ENCODE measurements at places on chromosomes 5 and 9.

DNA sequence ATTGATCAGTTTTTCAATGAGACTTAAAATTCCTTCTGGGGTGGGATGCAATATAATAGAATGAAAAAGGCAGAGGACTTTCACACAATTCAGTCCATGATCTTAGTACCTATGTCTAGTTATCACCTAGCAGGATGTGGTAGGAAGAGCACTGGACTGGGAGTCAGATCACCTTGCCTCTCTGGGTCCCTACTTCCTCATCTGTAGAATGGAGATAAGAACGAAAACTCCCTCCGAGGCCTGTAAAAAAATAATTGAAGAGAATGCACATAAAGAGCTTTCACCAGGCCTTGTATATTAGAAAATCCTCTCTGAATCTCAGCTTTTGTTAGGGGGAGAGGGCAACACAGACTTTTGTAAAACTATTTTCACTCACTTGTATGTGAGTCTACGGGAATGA lies 681 bp upstream of the TMEFF1 start:
- DNase-seq, result no peak

GRCh38 chr9:35186524-35186923 lies 24.7 kb downstream of the UNC13B start:
- DNase-seq, result no peak

- no peak for DNase-seq
Measured at GRCh38 chr5:79578876-79579275, 33.4 kb upstream of the TENT2 start.

GRCh38 chr5:37738057-37738691 lies 101.7 kb downstream of the GDNF start:
- no peak for DNase-seq

- DNase-seq, result no peak
Measured at GRCh38 chr9:16656432-16657169, 213.9 kb downstream of the BNC2 start.

GRCh38 chr5:32854473-32854872 lies 143.4 kb downstream of the NPR3 start:
- DNase-seq, result no peak

GRCh38 chr9:1013021-1013420 lies 36.6 kb downstream of the DMRT3 start:
- DNase-seq, result no peak

DNA sequence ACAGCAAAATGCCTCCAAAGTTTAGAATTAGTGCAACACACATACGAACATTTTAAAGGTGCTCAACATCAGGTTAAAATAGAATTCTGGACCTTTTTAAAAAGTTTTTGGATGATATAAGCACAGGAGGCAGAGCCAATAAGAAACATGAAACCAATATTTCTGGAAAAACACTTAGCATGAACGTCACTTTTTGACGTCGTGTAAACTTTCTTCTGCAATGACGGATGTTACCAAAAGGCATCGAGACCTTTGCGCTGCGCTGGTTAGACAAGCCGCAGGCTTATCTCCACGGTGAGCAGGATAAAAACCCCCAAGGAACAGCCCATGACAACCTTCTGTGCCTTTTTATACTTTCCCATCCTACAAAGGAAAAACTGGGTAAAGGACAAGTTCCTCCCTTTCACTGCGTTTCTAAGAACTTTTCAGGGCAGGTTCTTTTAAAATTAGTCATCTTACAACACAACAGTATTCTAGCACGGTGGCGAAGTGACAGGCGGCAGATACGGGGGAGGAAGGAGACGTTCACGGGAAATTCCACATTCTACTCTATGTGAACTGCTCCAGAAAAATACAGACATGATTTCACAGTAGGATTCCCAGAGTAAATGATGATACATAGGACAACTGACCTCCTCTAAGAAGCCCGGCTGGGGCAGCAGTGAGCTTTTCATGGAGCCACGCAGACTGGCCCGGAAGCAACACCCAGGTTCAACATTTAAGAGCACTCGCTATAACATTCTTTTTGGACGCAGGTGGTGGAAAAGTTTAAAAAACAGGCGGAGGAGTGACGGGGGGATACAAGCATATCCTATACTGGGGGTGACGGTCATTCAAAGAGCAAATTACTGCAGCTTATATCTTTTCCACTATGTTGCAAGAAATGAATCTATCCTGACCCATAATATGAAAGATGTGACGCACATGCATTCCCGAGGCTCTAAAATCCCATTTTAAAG lies 52.4 kb downstream of the USP20 start:
- no peak for DNase-seq

DNA sequence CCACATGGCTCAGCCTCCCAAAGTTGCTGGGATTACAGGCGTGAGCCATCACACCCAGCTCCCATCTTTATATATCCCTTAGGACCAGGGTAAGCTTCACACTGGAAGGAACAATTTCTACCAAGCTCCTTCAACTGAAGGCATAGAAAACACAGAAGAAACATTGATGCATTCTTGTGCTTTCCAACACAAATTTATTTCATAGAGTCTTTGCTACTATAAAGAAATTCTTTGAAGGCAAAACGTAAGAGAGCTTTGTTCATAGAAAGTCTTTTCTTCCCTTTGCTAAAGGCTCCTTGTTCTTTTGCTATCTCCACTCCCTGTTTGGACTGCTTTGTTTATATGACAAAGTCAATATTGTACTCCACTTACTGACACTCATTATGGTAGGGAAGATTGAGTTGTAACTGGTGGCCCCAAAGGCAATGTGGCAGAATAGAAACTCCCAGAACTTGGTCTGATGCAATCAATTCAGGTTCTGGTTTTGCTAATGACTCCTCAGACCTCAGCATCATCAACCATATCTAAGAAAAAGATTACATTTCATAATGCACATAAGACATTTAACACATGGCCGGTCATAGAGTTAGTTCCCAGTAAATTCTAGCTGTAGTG lies 97.4 kb upstream of the CLINT1 start:
- no peak for DNase-seq

DNA sequence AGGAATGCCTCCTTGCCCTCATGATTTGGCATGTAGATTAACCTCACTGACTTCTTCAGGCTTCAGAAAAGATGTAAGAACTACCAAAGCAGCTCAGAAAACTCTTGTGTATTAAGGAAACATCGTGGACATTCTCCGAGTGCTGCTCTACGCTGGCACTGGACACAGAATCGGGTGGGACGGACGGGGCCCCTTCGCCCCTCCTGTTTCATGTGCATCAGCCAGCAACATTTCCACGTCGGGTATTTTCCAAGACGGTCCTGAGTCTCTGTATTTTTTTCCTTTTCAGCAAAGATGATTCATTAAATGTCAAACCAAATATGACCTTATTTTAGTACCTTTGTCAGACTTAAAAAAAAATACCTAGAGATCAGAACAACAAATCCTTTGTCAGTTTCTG lies 583.6 kb downstream of the CCDC171 start:
- no peak for DNase-seq

GRCh38 chr5:65197531-65198455 lies 283.9 kb downstream of the ADAMTS6 start:
- DNase-seq, result no peak

GRCh38 chr5:128241051-128241695 lies 157.6 kb downstream of the SLC12A2 start:
- no peak for DNase-seq

GRCh38 chr9:128056086-128056485 lies 11.0 kb downstream of the NAIF1 start:
- peak; percentile 56 for DNase-seq

DNA sequence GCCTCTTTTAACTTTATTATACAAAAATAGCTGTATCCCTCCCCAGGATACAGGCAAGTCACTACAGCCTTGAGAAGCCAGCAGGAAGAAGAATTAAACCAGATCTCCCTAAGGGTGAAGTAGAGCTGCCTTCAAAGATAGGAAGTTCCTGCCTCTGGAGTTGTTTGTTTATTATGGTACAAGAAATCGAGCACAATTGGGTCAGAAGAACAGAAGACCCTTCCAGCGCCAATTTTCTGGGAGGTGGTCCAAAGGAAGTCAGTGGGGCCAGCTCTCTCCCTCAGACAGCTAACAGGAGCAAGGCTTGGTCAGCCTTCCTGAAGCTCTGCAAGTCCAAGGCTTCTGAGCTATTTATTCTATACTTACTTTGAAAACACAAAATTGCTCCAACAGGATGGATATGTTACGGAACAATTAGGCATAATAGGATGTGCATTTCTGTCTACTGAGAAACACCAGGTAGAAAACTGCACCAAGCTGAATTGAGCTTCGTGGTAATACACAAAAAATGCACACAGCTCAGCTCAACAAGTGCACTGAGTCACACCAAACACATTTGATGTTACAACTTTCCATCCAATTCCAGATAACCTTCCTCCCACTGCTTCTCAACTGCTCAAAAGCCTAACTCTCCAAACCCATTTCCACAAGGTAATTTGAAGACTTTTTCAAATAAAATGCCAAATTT lies 16.0 kb downstream of the SERINC5 start:
- DNase-seq, result no peak

GRCh38 chr5:172104801-172105701 lies 83.0 kb downstream of the STK10 start:
- DNase-seq, result no peak

DNA sequence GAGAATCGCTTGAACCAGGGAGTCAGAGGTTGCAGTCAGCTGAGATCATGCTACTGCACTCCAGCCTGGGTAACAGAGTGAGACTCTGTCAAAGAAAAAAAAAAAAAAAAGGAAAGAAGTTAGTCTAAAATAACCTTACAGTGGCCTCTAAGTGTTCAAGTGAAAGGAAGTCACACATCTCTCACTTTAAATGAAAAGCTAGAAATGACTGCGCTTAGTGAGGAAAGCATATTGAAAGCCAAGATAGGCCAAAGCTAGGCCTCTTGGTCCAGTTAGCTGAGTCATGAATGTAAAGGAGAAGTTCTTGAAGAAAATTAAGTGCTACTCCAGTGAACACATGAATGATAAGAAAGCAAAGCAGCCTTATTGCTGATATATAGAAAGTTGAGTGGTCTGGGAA lies 38.1 kb downstream of the ITGA1 start:
- DNase-seq, result no peak

DNA sequence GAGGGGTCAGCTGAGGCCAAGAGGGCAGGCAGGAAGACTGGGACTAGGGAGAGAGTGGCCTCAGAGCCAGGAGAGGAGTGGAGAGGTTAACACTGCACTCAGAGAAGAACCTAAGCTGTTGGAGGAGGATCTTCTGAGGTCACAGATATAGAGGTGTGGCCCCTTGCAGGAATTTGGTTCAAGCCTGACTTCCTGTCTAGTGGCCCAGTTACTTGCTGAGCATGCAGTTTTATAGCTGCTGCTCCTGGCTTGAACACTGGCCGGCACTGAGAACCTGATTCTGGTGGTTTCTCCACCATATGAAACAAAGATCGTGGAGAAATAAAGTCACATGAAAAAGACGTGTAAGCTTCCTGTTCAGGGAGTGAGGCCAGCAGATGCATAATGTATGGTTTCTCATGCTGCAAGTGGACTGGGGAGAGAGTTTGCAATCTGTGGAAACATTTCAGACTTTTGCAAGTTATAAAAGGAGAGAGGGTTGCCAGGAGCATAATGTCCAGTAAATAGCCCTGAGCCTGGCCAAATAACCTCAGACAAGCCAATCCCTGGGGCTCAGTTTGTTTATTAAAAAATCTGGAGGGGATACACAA lies 82.6 kb downstream of the GALNT10 start:
- no peak for DNase-seq

- DNase-seq, result no peak
Measured at GRCh38 chr5:57738301-57738700, 255.7 kb upstream of the ACTBL2 start.

- DNase-seq, result no peak
Measured at GRCh38 chr5:51843893-51844292, 460.6 kb downstream of the ISL1 start.

GRCh38 chr5:124104344-124104743 lies 592.4 kb downstream of the CSNK1G3 start:
- DNase-seq, result no peak

- DNase-seq, result no peak
Measured at GRCh38 chr9:126652140-126652582, 38.4 kb downstream of the LMX1B start.

GRCh38 chr9:34796924-34797323 lies 87.0 kb upstream of the CCL21 start:
- no peak for DNase-seq

- DNase-seq, result peak; percentile 42
Measured at GRCh38 chr5:131209506-131210150, 38.9 kb downstream of the LYRM7 start.

DNA sequence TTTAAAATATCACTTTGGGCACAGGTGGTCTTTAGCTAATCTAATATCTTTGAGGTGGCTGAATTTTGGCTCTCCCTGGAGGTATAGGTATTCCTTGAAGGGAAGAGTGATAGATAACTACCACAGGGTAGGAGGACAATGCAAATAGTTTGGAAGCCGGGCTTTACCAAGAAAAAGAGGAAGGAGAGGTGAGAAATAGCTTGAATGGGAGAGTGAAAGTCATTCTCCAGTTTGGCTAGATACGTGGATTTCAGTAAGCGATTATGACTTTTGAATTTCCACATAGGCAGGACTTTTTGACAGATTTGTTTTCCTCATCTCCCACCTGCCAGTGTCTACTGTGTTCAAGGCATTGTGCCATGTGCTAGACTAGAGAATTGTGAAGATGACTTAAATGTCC lies 45.5 kb downstream of the RASA1 start:
- DNase-seq, result no peak

GRCh38 chr5:57358796-57359592 lies 123.6 kb downstream of the ACTBL2 start:
- no peak for DNase-seq

DNA sequence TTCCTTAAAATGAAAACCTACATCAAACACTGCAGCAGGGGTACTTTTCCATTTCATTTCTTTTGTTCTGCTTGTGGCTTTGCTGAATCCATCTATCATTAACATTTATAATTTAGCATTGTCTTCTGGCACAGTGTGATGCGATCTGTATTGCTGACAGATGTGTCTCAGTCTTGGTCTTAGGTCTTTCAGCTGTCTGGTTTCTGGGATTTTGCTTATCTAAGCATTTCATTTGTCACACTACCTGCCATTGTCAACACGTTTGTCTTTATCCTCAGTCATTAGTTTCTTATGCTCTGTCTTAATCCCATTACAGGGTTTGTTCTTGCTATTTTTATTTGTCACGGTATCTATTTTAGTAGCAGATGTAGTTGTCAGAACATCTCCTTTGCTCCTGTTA lies 303.1 kb downstream of the IZUMO3 start:
- peak; percentile 7 for DNase-seq

DNA sequence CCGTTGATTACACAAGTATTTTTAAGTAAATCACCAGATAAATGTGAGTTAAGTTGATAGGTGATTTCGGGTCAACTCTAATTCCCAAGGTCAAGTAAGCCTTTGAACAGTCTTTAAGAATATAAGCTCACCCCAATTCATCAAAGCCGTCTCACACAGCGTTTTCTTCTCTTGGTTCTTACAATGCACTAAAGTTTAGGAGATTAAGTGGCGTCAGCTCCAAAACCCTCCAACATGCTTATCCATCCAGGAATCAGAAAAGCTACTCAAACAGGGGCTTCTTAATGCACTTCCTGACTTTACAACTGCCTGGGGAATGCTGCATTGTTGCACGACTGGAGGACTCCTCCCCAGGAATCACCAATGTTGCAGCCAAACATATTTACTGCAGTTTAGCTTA lies 206.2 kb upstream of the EFNA5 start:
- no peak for DNase-seq

DNA sequence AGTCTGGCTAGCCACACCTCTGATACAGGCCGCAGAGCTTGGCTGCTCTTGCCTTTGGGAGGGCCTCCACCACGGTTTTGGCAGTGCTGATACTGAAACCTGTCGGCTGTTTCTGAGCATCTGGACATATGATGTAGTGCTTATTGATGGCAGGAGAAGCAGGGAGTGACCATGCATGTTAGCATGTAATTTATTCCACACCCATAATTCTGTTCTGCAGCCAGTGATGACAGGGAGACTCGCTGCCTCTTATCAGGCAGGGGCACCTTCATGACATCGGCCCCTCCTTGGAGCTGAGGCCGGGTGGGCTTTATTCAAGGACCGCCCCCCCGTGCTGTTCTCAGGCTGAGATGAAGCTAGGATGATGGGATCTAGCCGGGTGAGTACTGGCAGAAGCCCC lies 49.0 kb downstream of the OLFM1 start:
- no peak for DNase-seq
